ENCODE measurements at places on chromosomes 3 and 15.

- DNase-seq: peak; percentile 36
Observed at GRCh38 chr15:74136814-74137536, 6.6 kb downstream of the ISLR2 start.

- no peak for DNase-seq
Observed at GRCh38 chr3:36318621-36319200, 61.6 kb upstream of the STAC start.

- DNase-seq: no peak
Observed at GRCh38 chr3:40035177-40035576, 225.8 kb downstream of the MYRIP start.

- no peak for DNase-seq
Observed at GRCh38 chr3:40281995-40282394, 27.5 kb upstream of the EIF1B start.

- DNase-seq: peak; percentile 26
Observed at GRCh38 chr3:11651900-11652299, 8.2 kb upstream of the VGLL4 start.

GRCh38 chr3:37511463-37511920 lies 337.1 kb upstream of the LRRFIP2 start:
- DNase-seq: no peak

DNA sequence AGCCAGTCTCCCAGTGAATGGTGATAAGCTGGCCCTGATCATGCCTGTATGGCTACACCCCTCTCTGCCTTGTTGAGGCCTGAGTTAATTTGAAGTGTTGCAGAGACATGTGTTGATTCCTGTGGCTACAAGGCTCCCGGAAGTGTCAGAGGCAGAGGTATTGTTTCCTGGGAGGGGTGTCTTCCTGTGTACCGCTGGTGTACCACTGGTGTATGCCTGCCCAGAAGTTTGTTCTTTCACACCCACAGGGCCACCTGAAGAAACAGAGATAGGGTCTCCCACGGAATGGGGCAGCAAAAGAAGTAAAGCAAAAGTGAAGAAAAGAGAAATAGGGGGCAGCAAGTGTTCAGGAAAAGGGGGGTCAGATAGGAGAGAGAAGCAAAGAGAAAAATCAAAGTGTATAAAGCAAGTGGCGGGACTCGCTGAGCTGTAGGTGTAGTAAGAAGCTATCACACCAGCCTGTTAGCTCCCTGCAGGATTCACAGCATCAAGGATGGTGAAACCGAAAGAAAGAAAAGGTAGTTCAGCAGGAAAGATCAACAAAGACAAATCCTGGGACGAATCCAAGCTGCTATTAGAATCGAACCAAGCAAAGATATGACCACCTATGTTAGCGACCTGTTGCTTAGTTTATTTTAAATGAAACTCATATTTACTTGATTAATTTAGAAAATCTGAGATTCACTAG lies 36.6 kb upstream of the CD47 start:
- DNase-seq: peak; percentile 20

- no peak for DNase-seq
Observed at GRCh38 chr3:155110022-155110421, 29.9 kb downstream of the MME start.

DNA sequence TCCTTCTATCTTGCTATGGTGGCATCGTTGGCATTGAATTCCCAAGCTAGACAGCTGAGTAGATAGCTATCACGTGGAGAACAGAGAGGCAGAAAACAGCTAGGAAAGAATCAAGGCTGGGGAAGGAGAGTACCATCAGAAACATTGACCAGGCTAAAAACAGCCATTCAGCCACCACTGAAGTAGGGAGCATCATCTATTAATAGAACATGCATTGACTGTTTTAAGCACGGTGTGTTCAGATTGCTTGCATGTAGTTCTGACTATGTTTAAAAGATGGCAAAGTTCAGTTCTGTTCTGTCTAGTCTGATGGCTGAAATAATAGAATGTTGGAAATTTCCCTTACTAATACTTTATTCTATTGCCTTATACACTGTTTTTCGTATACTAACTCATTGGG lies 413.0 kb downstream of the GABRB3 start:
- no peak for DNase-seq

DNA sequence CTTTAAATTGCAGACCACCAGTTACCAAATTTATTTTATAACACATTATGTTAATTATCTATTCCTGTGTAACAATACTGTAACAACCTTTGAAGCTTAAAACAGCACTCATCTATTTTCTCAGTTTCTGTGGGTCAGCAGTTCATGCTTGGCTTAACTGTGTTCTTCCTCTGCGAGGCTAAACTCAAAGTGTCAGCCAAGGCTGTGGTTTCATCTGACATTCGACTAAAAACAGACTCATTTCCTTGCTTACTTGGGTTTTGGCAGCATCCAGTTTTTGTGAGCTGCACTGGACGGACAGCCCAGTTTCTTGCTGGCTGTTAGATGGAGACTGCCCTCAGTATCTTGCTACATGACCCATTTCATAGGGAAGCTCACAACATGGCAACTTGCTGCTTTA lies 247.3 kb upstream of the KCNH8 start:
- peak; percentile 8 for DNase-seq

DNA sequence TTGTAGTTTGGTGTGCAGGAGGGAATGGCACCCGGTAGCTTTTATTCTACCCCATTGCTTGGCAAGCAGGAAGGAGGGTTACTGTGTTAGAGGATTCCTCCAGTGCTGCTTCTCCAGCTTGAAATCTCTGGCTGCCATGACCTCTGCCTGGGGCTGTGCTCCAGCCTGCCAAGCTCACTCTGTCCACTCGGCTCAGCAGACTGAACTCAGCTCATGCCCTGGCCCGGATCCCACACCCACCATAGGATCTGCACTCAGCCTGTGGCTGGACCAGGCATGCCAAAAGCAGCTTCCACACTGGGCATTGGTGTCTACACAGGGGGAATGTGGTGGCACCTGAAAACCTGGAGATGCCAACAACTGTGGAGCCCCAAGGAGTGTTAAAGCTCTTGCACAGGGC lies 26.3 kb downstream of the CLDN16 start:
- no peak for DNase-seq

GRCh38 chr15:59221511-59222505 lies 15.2 kb downstream of the LDHAL6B start:
- DNase-seq: no peak

DNA sequence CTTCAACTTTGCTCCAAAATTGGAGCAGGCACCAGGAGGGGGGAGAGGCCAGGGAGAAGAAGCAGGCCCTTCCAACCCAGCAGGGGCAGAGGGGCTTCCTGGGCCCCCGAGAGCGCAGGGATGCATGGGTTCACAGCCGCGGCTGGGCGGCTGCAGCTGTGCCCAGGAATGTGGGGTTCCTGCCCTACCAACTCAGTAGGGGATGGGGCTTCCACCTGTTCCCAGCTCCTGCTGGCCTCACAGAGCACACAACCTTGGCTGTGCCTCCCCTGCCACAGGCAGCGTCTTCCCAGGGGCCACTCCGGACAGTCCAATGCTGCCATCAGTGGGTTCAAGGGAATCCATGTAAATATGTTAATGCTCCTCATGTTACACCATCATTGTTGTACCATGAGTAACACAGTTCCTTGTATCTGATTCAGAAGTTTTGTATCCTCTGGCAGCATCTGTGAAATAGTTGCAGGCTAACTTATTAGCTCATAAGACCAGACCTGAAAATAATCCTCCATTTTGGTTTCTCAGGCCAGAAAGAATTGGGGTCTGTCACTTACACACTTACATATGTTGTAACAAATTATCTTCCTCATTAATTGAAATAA lies 12.1 kb upstream of the SIAH2 start:
- no peak for DNase-seq

- DNase-seq: no peak
Observed at GRCh38 chr3:181692311-181693145, 19.2 kb upstream of the SOX2 start.

- DNase-seq: no peak
Observed at GRCh38 chr3:194384569-194385001, 14.5 kb downstream of the GP5 start.

GRCh38 chr3:61750766-61751165 lies 189.4 kb downstream of the PTPRG start:
- no peak for DNase-seq

DNA sequence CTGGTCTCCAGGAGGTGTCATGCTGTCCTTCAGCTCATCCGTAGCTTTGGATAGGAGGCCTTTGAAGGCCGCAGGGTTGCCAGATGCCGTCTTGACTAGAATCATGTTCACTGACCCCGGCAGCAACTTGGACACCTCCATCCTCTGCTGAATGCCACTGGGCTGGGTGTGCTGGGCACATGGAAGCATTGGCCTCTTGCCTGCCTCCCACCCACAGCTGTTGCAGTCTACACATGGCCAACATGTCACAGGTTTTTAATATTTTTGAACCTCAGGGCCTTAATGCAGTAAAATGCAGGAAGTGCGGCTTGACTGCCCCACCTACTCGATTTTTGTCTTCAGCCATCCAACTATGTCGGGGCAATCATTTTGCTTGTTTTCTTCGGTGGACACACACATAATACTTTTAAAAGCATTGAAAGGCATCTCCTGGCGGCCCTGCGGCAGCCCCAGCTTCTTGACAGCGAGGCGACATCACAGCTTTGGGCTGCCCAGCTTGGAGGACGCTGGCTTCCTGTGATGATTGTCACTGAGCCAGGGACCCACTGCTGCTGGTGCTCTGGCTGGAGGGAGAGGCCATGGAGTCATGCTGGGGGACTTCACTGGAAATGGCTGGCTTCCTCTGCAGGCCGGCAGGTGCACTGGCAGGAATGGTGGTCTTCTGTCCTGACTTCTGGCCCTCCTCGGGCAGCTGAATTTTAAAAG lies 31.6 kb upstream of the ACAD9 start:
- no peak for DNase-seq

- no peak for DNase-seq
Observed at GRCh38 chr3:108806316-108806715, 16.3 kb upstream of the TRAT1 start.

GRCh38 chr3:15636028-15636709 lies 34.6 kb downstream of the BTD start:
- DNase-seq: no peak

DNA sequence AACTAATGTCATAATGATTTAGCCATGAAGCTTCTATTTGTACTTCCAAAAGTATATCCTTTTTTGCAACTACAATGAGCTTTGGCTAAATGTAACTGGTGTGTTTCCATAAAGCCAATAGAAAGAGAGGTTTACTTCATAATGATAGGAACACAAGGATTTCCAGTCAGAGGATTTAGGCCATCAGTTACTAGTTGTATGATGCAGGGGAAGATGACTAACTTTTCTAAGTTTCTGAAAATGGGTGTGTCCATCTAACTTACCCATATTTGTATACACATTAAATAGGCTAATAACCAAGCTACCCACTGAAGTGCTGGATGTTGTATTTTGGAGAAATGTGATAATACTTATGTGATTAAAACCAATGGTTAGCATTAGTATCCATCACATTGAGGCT lies 55.7 kb downstream of the SLC4A7 start:
- DNase-seq: no peak

DNA sequence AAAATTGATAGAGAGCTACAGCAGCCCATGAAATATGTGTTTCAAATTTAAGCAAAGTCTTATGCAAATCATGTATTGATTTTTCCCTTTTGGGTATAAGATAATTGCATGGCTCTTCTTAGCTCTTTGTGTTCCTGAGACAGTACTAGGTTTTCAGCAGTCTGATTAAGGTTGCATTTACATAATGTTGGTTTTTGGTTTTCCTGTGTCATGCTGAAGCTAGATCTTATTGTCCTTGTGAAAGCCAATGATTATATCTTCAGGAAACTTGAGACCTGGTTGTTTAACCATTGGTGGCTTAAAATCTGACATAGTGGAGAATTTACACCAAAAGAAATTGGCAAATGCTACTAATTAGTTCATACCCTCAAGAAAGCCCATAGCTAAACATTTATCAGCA lies 392.6 kb downstream of the ZPLD1 start:
- DNase-seq: no peak

DNA sequence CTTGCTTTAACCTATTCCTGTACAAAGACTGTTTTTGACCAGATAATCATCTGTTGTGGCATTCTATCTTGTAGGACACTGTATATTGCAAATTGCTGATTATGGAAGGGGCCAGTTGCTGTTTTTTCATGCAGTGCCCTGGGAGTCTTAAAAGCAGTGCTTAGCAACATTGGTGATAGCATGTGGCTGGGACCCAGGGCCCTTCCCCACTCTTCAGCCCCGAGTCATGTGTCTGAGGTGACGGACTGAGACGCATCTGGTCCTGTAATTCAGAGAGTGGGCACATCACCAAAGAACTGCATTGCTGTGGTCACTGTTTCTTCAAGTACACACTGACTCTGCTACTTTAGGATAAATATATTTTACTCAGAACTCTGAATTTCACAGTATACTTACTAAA lies 63.4 kb downstream of the SNRK start:
- DNase-seq: no peak

DNA sequence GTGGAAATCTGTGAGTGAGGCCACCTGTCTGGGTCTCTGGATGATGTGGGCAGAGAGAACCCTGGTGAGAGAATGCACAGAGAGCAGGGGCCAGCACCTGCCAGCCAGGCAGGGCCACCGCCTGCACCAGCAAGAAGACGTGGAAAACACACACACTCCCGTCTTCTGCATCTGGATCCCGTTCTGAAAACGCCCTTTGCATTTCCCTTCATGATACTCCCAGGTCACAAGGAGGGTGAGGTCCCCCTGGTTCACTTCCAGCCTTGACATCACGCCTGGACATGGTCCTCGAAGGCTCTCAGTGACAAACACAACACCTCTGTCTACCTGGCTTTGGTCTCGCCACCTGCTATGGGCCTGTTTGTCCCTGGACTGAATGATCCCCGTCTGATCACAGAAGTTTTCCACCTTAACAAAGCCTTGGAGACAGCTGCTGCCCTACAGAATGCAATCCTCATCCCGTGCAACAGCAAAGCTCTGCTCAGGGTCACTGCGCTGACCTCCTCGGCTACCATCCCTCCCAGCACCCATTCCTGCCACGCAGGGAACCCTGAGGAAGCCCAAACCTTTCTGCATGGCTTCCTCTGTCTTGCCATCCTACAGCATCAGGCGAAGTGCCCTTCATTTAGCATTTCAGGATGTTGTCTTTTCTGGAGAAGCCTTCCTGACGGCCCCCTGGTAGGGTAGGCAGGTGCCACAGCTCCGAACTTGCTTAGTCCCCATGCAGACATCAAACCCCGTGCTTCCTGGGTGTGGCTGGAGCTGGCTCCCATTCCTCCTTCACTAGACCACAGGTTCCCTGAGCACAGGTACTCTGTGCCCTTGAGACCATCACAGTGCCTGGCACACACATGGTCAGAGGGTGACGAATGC lies 122.5 kb downstream of the ATP10A start:
- DNase-seq: no peak

DNA sequence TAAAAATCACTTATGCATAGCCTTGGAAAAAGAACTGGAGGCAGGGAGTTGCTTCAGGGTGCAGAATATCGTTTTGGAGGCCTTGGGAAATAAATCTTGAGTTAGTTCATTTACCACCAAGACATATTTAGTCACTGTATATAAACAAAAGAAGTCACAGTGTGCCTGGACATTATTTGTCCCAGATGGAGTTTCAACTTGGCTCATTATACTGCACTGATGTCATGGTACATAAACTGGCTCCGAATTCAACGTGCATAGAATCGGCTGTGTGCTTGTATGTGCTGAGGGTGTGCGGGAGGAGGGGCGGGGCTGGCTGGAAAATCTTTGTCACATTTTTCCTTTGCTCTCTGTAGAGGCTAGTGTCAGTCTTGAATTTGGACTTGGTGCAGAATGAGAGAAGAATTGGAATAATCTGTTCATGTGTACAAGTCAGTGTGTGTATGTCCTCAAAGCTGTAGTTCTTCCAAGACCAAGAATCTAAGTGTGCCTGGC lies 86.6 kb downstream of the FNDC3B start:
- no peak for DNase-seq
